ENCODE measurements at places on chromosomes 1 and 21.

- no peak for DNase-seq
Observed at GRCh38 chr1:175537571-175537970, 205.8 kb downstream of the TNR start.

DNA sequence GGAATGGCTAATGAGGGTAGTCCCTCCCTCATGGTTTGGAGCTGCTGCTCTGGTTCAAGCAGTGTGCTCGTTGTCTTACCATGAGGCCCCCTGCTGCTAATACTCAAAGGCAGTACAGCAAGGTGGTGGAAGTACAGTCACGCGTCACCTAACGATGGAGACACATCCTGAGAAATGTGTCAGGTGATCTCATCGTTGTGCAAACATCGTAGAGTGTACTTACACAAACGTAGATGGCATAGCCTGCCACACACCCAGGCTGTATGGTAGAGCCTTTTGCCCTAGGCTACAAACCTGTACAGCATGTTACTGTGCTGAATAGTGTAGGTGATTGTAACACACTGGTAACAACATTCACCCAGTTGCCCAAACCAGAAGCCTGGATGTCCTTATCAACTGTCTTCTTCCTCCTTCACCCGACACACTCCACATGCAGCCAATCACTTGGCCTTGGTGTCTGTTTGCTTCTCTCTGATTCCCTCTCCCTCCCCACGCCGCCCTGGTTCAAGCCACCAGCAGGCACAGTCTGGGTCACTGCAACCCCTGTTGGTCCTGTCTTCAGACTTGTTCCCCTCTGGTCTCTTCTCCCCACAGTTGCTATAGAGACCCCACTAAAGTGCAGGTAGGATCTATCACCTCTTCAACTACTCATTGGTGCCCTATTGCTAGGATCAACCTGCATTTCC is 6.0 kb upstream of the KCNA2 start:
- DNase-seq, result no peak

GRCh38 chr1:16165073-16165364 is 9.2 kb upstream of the EPHA2 start:
- DNase-seq, result no peak

DNA sequence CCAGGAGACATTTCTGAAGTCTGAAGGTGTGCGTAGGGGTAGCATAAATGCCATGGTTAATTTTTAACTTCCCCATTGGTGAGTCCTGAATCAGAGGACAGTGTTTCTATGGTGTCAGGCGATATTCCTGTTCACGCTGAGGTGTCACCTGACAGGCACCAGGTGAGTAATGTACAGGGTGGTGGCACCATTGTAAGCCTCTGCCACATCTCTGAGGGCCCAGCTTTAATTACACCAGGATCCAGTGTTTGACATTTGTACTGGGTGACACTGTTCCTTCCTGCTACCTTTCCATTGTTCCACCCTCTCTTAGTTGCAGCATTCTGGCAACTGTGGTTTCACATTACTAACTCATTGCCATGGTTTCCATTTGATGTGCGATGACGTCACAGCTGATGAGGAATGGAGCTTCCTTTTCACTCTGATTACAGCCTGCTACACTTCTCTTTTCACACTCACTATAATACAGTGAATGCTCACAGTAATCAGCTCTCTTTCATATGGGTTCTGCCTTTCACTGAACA is 40.6 kb upstream of the MARK1 start:
- no peak for DNase-seq

- no peak for DNase-seq
Observed at GRCh38 chr1:184595596-184595995, 159.1 kb downstream of the EDEM3 start.

GRCh38 chr1:186535388-186536133 is 74.6 kb upstream of the PDC start:
- DNase-seq, result no peak

DNA sequence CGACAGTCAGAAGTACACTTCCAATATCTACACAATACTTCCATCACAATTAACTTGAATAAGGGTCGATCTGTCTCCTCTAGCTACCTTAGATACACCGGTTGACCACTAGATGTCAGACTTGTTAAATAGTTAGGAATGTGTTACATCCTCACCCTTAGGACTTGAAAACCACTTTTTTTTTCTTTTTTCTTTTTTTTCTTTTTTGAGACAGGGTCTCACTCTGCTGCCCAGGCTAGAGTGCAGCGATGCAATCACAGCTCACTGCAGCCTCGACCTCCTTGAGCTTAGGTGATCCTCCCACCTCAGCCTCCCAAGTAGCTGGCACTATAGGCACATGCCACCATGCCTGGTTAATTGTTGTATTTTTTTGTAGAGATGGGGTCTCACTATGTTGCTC is 120.4 kb upstream of the GREM2 start:
- peak; percentile 3 for DNase-seq

DNA sequence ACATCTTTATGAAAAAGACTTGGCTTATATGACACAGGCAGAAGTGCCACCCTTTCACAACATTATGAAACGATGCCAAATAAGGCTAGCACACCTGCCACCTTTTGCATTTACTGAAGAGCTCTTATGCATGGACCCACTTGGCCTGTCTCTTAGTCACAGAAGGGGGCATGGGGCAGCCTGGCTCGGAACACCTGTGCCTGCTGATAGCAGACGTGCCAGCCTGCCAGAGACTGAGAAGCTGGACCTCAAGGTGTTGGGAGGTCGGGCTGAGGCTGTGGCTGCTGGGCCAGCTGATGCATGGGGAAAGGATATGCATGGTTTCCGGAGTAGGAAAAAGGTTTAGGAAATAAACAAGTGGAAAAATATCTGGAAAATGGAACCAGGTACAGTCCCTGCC is 21.5 kb downstream of the RCAN1 start:
- no peak for DNase-seq

GRCh38 chr21:46051379-46051770 is 46.5 kb upstream of the COL6A2 start:
- no peak for DNase-seq

GRCh38 chr21:35363458-35363857 is 314.4 kb upstream of the RUNX1 start:
- no peak for DNase-seq

DNA sequence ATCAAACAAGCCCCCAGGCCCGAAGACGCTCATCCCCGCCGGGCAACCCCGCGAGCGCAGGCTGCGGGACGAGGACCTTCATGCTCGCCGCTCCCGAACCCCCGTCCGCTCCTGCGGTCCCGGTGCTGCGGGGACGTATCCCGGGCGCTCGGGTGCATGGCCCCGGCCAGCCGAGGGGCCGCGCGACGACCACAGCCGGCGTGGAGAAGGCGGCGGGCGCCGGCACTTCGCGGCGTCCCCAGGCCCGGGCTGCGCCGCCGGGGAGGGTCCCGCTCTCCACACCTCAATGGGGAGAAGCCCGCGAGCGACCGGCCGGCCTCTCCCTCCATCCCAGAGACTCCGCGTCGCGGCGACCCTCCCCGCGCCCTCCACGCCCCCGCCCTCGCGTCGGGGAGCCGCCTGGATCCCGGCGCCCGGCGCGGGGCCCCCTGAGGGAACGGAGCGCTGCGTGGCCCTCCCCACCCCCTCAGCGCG is 401 bp downstream of the ERRFI1 start:
- no peak for DNase-seq

DNA sequence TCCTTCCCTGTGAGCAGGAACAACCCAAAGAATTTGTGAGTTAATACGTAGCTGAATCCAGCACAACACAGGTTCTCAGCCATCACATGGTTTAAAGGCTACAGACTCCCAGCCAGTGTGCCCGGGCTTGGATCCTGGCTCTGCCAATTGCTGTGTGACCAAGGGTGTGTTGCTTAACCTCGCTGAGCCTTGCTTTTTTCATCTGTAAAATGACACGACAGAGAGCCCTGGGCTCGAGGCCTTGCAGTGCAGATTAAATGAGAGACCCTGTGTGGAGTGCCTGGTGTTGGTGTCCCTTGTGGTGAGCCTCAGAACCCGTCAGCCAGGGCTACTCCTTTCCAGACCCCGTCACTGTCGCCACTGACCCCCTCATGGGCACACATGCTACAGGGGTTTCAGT is 39.4 kb downstream of the CHAF1B start:
- no peak for DNase-seq

DNA sequence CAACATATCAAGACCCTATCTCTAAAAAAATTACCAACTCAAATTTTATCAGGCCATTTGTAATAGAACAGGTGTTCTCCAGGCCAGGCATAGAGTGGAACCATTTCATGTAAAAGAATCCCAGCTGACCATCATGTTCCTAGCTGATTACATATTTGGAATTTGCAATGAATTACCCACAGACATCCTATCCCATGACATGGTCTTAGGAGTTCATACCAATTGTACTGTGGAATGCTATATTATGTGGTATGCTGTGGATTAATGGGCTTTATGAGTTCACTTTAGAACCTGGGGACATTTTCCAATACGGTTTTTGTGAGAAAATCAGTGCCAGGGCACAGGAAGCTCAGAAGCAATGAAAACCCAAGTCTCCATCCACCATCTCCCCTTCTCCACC is 110.3 kb downstream of the ZNF281 start:
- DNase-seq, result no peak

- peak; percentile 13 for DNase-seq
Observed at GRCh38 chr1:33349081-33349759, 28.3 kb upstream of the A3GALT2 start.

GRCh38 chr1:59375321-59376220 is 78.7 kb downstream of the FGGY start:
- no peak for DNase-seq

DNA sequence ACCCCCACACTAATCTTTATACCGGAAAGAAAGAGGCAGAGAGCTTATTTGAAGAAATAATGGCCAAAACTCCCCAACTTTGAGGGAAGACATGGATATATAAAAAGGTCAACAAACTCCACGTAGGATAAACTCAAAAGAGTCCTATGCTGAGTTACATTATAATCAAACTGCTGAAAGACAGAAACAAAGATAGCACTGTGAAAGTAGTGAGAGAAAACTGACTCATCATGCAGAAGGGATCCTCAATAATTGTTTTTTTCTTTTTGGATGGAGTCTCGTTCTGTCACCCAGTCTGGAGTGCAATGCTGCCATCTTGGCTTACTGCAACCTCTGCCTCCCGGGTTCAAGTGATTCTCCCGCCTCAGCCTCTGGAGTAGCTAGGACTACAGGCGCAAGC is 48.5 kb upstream of the TTC39A start:
- no peak for DNase-seq

DNA sequence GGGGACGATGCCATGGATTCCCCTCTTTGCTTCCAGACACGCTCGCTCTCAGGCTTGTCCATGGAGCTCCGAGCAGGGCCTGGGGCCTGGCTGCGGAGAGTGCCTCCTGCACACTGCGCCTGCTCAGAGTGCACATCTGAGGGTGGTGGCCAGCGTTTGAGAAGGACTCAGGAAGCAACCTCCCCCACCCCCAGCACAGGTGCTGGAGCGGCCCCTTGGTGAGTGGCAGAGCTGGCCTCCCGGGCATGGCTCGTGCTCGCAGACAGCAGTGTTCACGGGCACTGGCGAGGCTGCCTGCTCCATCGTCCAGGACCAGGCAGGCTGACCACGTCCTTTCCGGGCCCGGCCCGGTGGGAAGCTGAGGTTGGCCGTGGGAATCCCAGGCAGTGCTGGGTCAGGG is 2.8 kb downstream of the SPATC1L start:
- DNase-seq, result no peak

GRCh38 chr1:23555270-23555985 is 3.9 kb downstream of the ID3 start:
- DNase-seq, result peak; percentile 24

DNA sequence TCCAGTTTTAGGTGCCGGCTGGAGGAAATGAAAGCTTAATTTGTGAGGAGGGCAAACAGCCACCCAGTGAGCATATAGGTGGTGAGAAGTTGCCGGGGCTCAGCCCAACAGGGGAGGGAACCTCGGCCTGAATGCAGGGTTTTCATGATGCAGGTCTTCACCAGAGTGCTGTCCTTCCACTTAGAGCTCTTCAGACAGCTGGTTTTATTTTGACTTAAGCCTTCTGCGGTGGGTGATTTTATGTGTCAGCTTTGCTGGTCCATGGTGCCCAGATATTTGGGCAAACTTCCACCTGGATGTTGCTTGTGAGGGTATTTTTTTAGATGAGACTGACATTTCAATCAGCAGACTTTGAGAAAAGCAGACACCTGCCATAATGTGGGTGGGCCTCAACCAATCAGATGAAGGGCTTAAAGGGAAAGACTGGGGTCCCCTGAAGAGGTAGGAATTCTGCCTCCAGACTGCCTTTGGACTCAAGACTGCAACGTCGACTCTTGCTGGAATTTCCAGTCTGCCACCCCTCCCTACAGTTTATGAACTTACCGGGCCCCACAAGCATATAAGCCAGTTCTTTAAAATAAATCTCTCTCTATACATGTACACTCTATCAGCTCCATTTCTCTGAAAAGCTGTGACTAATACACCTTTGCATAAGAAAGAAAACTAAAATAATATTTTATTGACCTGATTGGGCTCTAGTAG is 72.8 kb downstream of the RHOU start:
- DNase-seq, result no peak

GRCh38 chr21:34109075-34109474 is 35.7 kb downstream of the MRPS6 start:
- no peak for DNase-seq

- DNase-seq, result no peak
Observed at GRCh38 chr21:25732091-25732760, 2.5 kb downstream of the ATP5PF start.

GRCh38 chr1:244371242-244372141 is 80.2 kb downstream of the ADSS2 start:
- DNase-seq, result peak; percentile 61

GRCh38 chr1:1237874-1238701 is 6.1 kb downstream of the B3GALT6 start:
- DNase-seq, result peak; percentile 59

DNA sequence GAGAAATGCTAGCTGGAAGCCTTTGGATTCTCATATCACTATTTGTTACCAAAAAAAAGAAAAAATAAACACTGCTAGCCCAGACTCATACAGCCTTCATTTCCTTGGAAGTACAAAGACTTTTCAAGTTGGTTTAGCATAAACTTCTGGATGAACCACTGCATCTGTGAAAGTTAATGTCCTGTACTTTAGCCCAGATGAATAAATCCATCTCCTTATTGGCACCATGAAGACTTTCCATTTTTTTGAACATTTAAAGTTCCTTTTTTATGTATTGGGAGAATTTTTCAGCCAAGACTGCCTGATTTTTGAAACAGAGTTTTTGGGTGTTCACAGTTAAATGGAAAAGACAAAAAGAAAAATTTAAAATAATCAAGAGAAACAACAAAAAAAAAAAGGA is 184.0 kb upstream of the C1orf87 start:
- no peak for DNase-seq

GRCh38 chr1:208896768-208897167 is 652.6 kb upstream of the PLXNA2 start:
- no peak for DNase-seq

DNA sequence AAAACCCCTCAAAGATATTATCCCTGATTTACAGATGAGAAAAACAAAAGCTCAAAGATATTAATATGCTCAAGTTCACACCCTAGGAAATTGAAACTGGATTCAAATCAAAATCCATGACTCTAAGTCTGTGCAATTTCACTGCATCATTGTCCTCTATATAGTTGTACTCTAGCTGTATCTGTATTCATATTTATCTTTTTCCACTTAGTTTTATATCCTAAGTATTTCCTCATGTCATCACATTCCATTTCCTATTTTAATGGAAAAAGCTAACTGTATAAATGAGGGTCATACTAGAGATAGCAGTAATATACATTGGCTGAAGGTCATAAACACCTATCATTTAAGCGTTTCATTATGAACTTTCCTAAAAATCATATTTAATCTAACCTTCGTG is 42.2 kb upstream of the RALGPS2 start:
- no peak for DNase-seq
